Central memory CD8-positive, alpha-beta T cell (primary cell): ENCODE measurements at places on chromosomes 16 and 17.

GRCh38 chr16:53781023-53781605 is 77.2 kb downstream of the FTO start:
- no peak for DNase-seq

DNA sequence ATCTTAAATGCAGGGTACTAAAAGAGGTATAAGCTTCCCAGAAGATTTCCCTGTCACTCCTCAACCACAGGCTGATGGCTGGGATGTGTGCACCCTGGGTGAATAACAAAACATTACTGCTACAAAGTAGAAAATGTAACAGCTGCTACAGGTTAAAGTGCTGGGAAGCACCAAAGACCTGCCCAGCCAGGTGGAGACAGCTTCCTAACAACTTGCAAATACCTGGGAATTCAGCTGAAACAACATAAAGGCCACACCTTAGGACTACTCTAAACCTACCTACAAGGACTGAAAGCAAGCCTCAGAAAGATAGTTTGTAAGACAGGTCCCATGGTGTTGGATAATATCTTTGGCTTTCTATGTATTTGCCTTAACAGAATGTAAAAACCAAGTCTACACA is 118.5 kb downstream of the CEP112 start:
- no peak for DNase-seq

DNA sequence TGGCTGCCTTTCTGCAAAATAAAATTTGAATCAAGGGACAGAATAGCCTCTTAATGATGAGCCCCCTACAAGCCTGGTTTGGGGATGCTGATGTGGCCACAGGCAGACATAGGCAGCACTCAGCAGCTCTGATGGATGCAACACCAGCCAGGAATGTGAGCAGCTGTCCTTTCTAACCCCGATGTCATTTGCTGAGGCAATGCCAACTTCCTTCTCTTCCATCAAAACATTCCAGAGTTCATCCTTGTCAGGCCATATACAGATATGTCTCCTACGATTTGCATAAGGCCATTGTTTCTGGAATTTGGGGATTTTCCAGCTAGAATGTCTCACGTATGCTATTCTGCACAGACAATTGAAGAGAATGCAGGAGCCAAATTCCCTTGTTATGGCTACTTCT is 52.1 kb upstream of the MYOCD start:
- no peak for DNase-seq

DNA sequence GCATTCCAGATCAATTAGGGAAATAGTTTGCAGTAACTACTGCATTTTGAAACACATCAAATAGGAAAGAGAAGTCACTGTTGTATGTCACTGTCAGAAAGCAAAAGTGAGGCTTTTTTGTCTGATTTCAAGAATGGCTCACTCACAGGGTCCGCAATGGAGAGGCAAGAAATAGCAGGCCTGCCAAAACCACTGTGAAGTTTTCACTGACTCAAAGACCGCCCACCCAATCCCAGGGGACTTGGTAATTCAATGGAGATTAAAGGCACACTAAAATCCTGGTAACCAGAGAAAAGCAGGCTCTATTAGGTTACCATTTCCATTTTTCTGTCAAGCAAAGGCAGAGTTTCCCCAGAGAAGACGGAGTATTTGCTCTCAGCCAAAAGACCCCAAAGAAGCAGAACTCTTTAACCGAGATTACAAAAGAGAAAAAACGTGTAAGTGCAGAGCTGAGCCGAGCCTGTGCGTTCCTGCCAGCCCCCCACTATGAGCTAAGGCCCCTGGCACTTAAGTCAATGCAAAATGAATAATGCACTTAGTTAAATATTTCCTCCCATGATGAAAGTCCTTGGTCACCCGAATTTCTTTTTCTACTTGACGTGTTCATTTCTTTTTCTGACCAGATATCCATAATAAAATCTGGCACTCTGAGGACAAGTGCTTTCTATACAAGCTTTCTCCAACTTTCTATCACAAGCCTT is 57.0 kb downstream of the FOXL1 start:
- no peak for DNase-seq

DNA sequence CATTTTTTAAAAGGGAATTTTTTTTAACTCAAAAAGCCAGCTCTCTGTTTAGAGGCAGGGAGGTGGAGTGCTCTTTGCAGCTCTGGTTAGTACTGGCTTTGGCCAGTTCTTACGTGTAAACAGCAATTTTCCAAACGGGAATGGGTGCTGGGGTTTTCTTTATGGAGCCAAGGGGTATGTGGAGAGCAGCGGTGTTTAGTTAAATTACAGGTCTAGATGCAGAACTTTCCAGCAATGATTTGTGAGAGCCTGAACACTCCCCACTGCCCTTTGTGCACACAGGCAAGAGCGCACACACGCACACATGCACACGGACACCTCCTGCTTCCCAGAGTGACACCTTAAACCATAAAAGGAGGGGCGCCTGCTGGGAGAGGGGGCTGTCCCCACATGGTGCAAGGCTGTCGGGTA is 140.2 kb downstream of the MSI2 start:
- DNase-seq, result no peak

DNA sequence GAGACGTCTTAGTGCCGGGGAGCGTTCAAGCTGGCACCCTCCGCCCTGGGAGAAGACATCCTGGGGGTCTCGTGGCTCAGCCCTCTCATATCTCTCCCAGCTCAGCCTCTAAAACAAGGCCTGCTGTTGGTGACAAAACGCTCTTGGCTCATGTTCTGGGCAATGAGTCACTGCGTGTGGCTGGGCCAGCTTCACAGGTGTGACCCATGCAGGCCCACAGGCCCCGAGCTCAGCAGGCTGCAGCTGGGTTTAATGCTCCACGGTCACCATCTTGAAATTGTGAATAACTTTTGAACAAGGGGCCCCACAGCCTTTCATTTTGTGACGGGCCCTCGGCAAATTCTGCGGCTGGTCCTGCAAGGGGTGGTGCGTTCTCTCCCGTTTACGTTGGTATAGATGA is 22.4 kb downstream of the GAA start:
- no peak for DNase-seq
